ENCODE measurements at places on chromosomes 7 and 10.

GRCh38 chr7:105837765-105838626, 38.4 kb downstream of the ATXN7L1 start:
- no peak for DNase-seq

GRCh38 chr7:94089806-94090205, 85.7 kb upstream of the BET1 start:
- no peak for DNase-seq

DNA sequence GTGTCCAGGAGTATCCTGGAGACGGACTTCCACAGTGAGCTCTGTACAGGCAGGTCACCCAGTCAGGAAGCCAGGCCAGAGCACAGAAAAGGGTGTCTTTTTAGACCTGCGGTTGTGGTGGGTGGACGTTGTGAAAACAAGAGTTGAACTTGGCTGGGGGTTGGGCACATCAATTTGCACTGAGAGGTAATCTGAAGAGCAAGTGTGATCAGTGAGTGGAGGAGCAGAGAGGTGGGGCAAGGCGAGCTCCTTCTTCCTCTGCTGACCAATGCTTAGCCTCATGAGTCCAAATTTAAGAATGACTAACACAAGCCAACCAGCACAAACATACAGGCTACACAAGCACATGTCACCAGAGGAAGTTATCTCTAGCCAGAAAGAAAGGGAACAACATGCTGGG, 310.8 kb downstream of the TCERG1L start:
- DNase-seq: no peak

DNA sequence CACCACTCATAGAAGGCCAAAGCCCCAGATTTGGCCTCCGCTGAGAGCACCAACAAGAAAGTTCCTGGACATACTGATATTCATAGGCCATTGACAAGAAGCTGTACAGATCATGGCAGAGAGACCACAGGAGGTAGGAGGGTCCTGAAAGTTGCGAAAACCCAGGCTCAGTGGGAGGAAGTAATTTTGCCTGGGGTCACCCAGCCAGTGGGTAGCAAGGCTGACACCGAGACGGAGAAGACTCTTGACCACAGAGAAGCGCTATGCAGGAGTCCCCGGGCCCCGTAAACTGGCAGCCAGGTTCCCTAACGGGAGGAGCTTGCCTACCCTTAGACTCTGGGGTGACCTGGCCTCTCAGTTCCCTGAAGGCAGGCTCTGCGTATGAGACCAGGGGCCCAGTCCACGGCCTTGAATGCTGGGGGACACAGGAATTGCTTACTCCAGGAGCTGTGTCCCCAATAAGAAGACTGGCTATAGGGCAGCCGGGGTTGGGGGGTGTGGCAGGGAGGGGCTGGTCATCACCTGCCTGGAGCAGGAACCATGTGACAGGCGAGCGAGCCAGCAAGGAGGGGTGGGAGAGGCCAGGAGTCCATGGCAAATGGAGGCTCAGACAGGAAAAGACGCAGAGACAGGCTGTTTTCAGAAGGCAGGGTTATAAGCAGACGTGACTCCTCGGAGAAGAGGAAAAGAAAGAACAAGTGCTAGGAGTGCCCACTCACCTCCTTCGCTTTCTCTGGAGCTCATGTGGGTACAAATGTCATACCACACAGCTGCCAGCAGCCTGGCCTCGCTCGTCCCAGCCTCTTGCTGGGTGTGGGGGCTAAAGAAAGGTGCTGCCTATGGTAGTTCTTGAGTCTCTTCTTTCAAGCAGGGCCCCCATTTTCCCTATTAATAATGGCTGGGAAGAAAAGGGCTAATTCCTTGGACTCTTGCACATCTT, 24.6 kb upstream of the NPFFR1 start:
- DNase-seq: no peak

GRCh38 chr10:11276449-11276990, 258.8 kb downstream of the CELF2 start:
- no peak for DNase-seq

Measured in GOT3 (cell line).